ENCODE measurements at places on chromosomes 1 and 21.

DNA sequence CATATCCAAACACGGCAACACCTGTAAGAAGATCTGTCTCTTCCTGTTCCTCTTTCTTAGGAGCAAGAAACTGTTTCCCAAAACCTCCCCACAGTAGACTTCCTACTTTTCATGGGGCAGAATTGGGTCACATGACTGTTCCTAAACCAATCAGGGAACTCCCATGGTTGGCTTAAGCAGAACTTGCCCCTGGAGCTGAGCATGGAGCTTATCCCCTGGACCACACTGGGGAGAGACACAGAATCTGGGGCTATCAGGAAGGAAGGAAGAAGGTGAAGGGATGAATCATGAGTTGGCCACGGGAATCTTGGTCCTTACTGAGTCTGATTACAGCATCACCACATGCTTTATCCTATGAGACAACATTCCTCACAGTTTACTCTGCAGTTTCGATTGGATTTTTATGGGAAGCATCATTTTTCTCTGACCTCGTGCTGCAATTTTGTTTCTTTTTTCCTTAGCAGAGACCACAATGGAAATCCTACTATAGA, 81.8 kb downstream of the CDC7 start:
- DNase-seq, result peak; percentile 94

DNA sequence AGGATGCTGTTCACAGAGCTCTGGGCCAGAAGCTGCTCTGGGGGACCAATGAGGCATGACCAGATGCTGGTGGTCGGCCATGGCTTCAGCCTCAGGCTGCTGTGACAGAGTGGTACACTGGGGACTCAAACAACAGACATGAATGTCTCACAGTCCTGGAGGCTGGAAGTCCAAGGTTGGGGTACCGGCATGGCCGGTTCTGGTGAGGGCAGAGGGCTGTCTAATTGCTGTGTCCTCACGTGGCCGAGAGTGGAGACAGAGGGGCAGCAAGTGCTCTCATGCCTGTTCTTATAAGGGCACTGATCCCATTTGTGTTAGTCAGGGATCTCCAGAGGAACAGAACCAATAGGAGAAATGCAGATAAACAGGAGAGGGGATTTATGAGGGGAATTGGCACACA, 253.5 kb upstream of the C1orf174 start:
- no peak for DNase-seq

GRCh38 chr1:54818461-54819194, 17.5 kb upstream of the TTC22 start:
- no peak for DNase-seq

- DNase-seq, result no peak
Measured at GRCh38 chr1:77230051-77230450, 10.8 kb upstream of the PIGK start.

- DNase-seq, result peak; percentile 34
Measured at GRCh38 chr21:34693192-34693810, 24.5 kb downstream of the CLIC6 start.

DNA sequence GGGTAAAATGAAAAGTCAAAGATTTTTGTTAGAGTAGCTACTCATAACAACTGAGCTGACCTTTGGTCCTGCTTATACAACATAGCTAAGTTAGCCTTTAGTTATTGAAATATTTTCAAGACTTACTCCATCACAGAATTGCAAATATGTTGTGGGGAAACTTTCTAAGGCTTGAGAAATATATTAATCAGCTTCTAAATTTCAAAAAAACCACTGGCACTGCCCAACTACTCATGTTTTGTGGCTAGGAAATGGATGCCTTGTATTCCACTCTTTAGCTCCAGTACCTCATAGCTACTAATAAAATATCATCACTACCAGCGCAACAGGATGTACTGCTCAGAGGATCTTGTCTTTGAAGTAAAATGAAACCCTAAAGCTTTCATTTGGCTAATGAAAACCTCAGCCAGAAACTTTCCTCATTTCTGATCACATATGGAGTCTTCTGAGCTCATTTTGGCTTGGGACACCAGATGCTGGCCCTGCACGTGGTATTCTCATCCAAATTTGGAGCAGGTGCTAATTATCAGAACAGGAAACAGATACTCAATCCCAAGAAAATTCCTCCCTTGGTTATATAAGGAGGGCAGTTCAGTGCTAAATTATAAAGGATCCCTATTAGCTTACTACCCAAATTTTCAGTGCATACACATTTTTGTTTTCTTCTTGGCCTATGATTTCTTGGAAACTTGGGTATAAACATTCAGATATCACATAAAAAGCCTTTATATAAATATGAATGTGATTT, 690.7 kb downstream of the ADGRL2 start:
- DNase-seq, result peak; percentile 4

GRCh38 chr1:167111868-167112709, 18.2 kb downstream of the STYXL2 start:
- no peak for DNase-seq

GRCh38 chr21:36255663-36256062, 64.3 kb upstream of the MORC3 start:
- no peak for DNase-seq

Data from fibroblast of skin of left biceps (primary cell).